ENCODE measurements at places on chromosomes 7 and 10.

GRCh38 chr7:42135728-42136127 lies 101.3 kb downstream of the GLI3 start:
- no peak for DNase-seq

GRCh38 chr7:151984612-151985011 lies 28.4 kb downstream of the GALNTL5 start:
- no peak for DNase-seq

- no peak for DNase-seq
Observed at GRCh38 chr7:42065942-42066341, 171.1 kb downstream of the GLI3 start.

DNA sequence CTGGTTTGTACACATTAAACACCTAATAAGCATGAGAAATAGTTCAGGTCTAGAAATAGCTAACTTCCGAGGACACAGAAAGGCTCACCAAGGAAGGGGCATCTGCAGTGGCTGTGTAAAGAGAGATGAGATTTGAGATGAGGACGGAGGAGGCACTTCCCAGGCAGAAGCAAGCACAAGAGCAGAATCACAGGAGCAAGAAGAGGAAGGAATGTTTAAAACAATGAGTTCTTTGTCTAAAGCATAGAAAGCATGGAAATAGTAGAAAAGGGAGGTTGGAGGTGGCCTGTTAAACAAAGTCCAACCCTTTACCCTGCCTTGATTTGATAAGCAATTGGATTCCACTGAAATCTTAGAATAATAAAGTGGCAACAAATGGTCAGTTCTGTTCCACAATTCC lies 11.6 kb upstream of the PON3 start:
- DNase-seq, result no peak

DNA sequence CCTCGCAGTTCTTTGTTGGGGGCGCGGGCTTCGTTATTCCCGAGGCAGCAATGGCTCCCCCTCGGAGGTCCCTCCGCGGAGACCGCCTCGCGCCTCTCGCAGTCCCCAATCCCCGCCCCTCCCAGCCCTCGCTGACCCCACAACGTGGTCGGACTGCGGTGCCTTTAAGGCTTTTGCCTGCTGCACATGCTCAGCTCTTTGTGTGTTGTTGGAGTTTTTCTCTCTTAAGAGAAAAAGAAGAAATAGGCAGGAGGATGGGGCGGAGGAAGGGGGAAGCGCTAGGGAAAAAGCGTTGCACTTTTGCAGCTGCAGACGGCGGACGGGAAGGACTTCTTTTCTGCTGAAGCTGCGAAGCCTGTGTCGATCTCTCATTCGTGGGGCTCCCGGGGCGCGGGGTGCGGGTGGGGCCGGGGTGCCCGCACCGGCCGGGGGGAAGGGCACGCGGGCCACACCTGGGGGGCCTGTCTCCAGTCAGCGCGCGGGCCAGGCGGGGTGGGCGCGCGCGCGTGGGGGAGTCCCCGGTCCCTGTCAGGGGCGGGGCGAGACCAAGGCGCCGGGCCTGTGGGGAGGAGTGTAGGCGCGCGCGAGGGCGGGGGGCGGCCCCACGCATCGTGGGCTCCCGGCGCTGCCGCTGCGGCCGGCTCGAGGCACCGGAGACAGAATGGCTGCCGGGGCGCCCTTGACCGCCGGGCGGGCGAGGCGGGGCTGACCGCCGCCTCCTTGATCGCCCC lies 445 bp upstream of the ATRNL1 start:
- DNase-seq, result peak; percentile 49

DNA sequence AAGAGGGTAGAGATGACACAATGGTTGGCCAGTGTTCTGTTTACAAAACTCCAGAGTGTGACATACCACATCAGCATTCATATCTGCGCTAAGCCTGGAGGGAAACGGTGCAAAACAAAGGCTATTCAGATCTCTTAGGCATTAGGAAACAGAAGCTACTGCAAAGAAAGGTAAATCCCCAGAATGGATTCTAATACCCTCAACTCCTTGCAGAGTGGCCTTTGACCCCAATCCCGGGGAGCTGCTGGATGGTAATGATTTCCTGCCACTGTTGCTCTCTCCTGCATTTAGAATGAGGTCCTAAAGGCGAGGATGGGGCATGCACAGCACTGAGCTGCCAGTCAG lies 65.2 kb downstream of the AOAH start:
- DNase-seq, result no peak

GRCh38 chr7:106199813-106200364 lies 84.9 kb downstream of the NAMPT start:
- DNase-seq, result no peak

DNA sequence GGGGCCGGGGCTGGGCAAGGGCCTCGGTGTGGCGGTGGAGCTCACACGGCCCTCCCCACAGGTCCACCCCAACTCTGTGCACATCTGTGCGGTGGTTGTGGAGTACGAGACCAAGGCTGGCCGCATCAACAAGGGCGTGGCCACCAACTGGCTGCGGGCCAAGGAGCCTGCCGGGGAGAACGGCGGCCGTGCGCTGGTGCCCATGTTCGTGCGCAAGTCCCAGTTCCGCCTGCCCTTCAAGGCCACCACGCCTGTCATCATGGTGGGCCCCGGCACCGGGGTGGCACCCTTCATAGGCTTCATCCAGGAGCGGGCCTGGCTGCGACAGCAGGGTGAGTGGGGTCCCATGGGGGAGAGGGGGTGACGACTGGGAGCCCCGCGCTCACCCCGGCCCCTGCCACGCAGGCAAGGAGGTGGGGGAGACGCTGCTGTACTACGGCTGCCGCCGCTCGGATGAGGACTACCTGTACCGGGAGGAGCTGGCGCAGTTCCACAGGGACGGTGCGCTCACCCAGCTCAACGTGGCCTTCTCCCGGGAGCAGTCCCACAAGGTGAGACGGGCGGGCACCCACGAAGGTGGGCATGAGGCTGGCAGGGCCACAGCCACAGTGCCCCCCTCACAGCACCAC lies 8.8 kb downstream of the TMEM120A start:
- no peak for DNase-seq

All from A673 (cell line).